ENCODE measurements at places on chromosomes 13 and 19. TPM values are rescaled to one million over a fixed set of nuclear protein-coding genes. Genes with fewer than 3 reads are reported as not detected.

The UNC13A gene
- 0.08 TPM for total RNA-seq

The KLK15 gene
- not detected for total RNA-seq

The OVOL3 gene
- total RNA-seq = not detected

The LIM2 gene
- total RNA-seq = not detected

The ECSIT gene
- 46.7 TPM for total RNA-seq

The TGFB1 gene
- 152 TPM for total RNA-seq

The KLK2 gene
- 0.38 TPM for total RNA-seq

The ZNF541 gene
- total RNA-seq = 0.19 TPM

The ZBTB32 gene
- 238 TPM for total RNA-seq

The ZNF723 gene
- total RNA-seq = not detected

The TDRD12 gene
- total RNA-seq = not detected
